ENCODE measurements at places on chromosomes 1 and 21.
A peak's percentile ranks its signal among the peaks of the same experiment; 100 is the strongest.

DNA sequence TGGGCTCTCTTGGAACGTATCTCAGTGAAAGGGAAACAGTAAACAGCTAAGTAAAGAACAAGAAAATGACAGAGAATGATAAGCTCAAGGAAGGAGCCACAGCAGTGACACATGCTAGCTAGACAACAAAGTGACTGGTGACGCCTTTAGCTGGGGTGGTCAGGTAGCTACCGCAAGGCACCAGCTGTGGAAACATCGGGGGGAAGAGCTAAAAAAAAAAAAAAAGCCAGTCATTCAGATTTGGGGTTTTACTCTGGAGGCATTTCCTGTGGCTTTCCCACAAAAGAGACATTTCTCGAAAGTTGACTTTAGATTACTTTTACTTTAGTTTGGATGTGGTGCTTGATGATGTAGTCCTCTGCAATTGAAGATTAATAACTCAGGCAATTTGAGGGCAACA is 2.1 kb downstream of the FHAD1 start:
- peak; percentile 18 for DNase-seq

DNA sequence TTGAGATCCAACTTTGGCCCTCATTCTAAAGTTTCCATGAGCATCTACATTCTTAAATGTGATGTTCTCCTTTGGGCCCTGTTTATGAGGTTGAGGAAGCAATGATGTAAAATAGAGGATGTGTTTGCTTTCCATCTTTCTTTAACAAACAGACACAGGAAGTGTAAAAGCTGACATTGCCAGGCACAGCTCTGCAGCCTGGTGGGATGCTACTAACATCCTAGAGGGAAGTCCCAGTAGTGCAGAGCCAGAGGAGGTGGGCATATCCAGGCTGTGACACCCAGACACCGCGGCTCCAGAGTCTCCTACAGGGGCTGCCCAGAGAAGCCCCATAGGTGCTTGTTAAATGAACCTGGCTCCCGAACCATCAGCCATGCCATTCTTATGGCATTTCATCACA is 16.2 kb downstream of the OLFML2B start:
- no peak for DNase-seq

DNA sequence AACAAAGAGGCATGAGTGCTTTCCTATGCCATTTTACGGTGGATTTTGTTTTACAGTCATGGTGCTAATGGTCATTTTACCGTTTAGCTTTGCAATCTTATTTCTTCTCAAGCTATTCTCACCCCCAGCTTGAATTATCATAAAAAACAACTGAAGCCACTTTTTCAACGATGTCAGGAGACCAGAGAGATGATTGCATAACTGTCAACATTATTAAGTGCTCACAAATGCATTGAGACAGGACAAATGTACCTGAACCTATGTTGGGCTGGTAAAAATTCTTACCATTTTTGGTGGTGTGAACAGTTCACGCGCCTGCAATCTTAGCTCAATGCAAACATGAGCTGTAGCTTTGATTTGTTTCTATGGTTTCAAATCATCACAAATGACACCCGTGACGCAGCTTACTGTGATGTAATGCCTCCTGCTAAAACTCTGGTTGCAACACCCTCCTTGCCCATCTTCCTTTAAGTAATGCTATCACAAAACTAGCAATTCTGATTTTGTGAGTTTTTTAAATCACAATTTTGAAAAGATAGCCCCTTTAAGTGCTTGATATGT is 104.4 kb downstream of the UCHL5 start:
- DNase-seq = no peak

GRCh38 chr1:10283318-10283984 is 73.1 kb downstream of the KIF1B start:
- no peak for DNase-seq

DNA sequence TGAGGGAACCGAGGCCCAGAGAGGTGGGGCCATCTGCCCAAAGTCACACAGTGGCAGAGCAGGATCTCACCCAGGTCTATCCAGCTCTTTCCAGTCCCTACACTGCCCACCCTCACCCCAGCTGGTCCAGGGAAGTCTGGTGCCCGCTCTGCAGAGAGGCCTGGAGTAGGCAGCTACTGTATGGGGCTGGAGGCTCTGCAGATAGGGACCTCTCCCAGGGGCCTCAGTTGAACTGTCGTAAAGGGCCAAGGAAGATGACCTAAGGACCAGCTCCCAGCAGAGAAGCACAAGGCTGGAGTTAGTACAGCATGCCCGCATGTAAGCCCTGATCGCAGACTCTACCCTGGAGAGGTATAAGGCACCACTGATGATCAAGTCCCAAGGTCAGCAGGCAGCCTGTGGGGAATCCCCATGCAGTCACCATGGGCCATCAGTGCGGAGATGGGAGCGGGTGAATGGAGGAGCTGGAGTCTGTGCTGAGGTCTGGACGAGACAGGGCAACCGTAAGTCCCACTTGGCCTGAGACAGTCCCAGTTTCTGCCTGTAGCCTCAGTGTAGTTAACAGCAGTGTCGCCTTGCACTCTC is 320.2 kb downstream of the MATN1 start:
- DNase-seq = no peak

GRCh38 chr1:178483251-178483957 is 13.4 kb downstream of the CLEC20A start:
- no peak for DNase-seq

GRCh38 chr1:72827278-72827677 is 544.9 kb upstream of the NEGR1 start:
- no peak for DNase-seq

GRCh38 chr21:43696214-43696613 is 22.7 kb upstream of the PDXK start:
- DNase-seq = no peak

GRCh38 chr21:23541571-23541970 is 2065.7 kb downstream of the MRPL39 start:
- DNase-seq = no peak

GRCh38 chr1:160954158-160955104 is at the start of gene ITLN2:
TSS of gene ITLN2 (minus strand) at chr1:160954809. CDS start at chr1:160954741, 68 bp downstream.
- no peak for DNase-seq

DNA sequence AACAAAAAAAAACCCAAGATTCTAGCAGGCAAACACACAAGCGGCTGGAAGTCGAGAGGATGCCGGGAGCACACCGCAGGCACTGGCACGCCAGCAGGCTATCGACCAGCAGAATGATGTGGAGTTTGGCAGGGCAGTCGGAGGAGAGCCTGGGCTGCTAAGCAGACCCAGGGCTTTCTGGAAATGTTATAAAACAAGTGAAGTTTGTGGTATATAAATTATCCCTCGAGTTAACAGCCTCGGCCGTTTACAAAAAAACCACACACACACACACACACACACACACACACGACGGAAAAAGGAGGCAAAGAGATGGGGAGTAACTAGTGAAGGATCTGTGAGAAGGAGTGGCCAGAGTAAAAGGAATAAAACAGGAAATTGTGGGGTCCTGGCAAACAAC is 87.2 kb upstream of the IVNS1ABP start:
- DNase-seq = no peak

DNA sequence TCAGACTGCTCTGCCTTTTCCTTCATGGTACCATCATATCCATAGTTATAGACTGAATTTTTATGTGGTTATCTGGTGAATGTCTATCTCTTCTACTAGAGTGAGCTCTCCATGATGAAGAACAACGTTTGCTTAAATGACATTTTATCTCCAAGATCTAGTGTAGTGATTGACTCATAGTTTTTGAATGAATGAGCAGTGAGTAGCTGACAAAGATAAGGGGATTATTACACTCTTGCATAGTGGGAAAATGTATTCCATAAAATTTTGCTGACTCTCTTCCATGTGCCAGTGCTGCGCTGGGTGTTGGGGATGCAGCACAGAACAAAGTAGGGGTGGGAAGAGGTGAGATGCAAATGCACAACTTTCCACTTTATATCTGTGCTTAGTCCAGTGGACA is 147.7 kb downstream of the TGFB2 start:
- DNase-seq = no peak

GRCh38 chr1:205701891-205702290 is 21.6 kb upstream of the SLC45A3 start:
- DNase-seq = no peak

- DNase-seq = no peak
Measured at GRCh38 chr1:227322376-227322775, 4.1 kb upstream of the CDC42BPA start.

- no peak for DNase-seq
Measured at GRCh38 chr1:151992303-151993083, 1.2 kb downstream of the S100A10 start.

GRCh38 chr1:24322470-24323177 is 3.5 kb downstream of the GRHL3 start:
- DNase-seq = no peak

DNA sequence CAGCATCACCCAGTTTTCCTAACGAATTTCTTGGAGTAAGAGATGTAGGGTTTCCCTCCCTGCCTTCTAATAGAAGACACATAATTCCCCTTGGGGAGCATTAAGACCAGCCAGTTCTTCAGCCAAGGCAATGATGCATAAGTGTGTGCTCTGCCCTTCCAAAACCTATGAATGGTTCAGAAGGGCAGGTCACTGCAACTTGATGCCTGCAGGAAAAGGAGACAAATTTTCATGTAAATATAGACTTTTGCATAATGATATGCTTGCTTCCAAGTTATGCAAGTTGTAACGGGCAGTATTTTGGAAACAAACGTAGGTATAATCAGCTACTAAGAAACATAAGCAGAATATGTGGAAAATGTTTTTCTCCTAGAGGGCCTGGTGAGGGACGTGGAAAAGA is 31.6 kb downstream of the PTGS2 start:
- no peak for DNase-seq

- DNase-seq = no peak
Measured at GRCh38 chr1:110092991-110093390, 19.3 kb upstream of the UBL4B start.

DNA sequence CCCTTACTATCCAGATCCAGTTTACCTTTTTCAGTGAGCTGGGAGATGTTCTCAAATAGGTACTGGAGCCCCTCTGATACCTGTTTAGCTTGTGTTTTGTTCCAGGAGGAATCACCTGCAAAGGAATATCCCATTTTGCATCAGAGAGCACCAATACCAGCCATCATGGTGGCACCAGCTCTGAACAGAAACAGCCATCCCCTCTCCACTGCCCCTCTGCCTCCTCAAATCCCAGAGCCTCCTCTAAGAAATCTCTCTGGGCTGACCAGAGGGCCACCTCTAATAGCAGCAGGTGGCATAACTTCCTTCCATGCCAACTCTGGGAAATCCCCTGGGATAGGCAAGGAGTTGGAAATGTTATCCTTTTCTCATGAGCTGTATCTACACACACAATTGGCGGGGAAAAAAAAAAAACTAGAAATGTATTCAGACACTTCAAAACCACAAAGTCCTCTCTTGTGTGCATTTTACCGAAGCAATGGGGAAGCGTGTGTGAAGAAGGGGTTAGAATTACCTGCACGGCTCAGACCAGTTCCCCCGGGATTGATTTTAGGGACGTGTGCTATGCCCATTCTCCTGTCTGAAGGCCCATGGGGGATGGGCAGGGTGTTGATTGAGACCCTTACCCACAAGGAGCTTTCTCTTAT is 2.4 kb downstream of the PGLYRP4 start:
- DNase-seq = no peak

DNA sequence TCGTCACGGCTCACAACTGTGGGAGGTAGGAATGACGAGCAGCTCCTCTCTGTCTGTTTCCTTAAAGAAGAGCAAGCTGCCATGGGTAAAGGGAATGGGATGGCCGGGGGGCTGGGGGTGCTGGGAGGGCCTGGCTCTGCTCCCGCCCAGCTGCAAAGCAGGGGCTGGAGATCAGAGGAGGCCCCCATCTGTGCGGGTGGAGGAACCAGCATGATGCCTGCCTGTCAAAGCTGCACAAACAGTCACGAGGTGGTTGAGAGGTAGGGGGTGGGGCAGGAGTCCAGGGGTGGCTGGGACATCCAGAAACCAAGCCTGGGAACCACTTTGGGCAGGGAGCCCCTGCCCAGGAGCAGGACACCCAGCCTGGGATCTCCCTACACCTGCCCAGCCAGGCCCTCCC is 12.6 kb downstream of the SLC41A1 start:
- DNase-seq = no peak

GRCh38 chr1:207224666-207225065 is 96.8 kb upstream of the CD55 start:
- no peak for DNase-seq

- DNase-seq = no peak
Measured at GRCh38 chr1:92953491-92953890, 7.8 kb downstream of the DIPK1A start.

- DNase-seq = no peak
Measured at GRCh38 chr1:77175230-77175844, 43.9 kb downstream of the PIGK start.

DNA sequence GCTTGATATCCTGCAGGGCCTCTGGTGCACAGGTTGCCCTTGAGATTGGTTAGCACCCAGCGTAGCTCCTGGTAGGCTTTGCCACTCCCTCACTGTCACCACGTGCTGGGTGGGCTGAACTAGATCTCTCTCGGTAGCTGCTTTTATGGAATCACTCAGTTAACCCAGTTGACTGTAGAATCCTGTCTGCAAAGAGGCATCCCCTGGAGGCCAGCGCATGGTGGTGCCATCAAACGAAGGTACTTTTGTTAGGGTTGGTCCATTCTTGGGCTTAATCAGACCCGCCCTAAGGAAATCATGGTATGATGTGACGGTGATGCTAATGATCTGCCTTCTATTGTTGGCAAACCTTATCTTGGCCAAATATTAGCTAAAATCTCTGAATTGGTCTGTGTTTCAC is 153.4 kb downstream of the GALNT2 start:
- DNase-seq = no peak

DNA sequence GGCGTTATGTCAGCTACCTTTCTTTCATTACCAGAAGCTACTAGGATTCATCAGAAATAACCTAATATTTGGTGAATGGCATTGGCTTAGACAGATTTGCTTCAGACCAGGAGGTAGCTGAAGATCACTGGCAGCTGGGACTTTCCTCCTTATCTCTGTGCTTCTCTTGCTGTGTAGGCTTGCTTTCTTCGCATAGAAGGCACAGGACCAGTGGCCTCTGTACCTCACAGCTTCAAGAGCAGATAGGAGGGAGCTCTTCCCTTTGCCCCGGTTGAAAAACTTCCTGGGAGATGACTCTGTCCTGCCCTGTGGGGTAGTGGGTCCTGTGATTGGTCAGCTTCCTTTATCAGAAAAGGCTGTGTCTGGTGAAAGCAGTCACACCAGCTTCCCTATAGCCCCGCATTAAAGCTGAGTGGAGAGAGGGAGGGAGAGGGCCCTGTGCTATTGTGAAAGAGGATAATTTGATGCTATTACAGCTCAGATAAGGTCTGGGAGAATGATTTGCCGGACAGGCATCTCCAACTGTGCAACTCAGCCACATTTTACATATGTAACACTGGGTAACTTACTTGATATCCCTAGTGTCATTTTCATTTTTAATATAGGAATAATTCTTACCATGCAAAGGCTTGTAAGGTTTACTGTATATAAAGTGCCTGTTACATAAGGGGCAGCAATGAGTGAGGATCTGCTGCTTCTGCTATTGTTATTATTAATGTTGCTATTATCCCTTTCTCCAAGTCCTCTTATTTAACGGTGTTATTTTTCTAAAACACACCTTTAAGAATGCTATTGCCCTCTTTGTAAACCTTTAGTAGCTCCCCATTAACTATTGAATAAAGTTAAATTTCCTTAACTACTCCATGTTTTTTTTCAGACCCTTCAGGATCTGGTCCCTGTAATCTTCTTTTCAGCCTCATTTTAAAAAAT is 31.6 kb downstream of the OSBPL9 start:
- no peak for DNase-seq
